Activated CD8-positive, alpha-beta T cell treated with anti-CD3 and anti-CD28 coated beads for 36 hours (primary cell): ENCODE measurements at places on chromosomes 16 and 17. TPM values are rescaled to one million over a fixed set of nuclear protein-coding genes. Genes with fewer than 3 reads are reported as not detected.

GRCh38 chr17:8121681-8122421 lies 2.1 kb downstream of the HES7 start:
- H3K4me3 ChIP-seq, result peak overlapping the region; percentile 97
- peaks cover 33% of the 10 kb centered on the region for H3K27me3 ChIP-seq
- H3K27ac ChIP-seq, result no peak overlapping the region
- DNase-seq, result peak; percentile 79
- H3K4me1 ChIP-seq, result peaks cover 57% of the 10 kb centered on the region

- no peaks in the 10 kb centered on the region for H3K4me1 ChIP-seq
- H3K36me3 ChIP-seq, result peaks cover 2% of the 10 kb centered on the region
- H3K4me3 ChIP-seq, result no peak overlapping the region
- no peaks in the 10 kb centered on the region for H3K27me3 ChIP-seq
- no peak for DNase-seq
These were observed 47.9 kb downstream of the RAB11FIP3 start for GRCh38 chr16:473046-474043.

DNA sequence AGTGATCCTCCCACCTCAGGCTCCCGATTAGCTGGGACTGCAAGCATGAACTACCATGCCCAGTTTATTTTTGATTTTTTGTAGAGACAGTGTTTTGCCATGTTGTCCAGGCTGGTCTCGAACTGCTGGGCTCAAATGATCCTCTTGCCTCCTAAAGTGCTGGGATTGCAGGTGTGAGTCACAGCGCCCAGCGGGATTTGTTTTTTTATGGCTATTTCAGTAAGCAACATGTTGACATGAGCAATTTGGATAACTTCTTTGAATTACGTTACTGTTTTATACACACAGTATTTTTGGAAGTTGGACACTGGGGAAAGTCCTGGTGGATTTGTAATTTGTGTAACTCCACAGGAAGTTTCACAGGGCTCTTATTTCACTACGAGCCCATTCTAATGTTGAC lies 18.5 kb upstream of the RHOT1 start:
- peaks cover 3% of the 10 kb centered on the region for H3K36me3 ChIP-seq
- H3K4me1 ChIP-seq, result peaks cover 7% of the 10 kb centered on the region
- DNase-seq, result no peak
- H3K27ac ChIP-seq, result no peak overlapping the region
- no peaks in the 10 kb centered on the region for H3K27me3 ChIP-seq

GRCh38 chr16:24936151-24936550 lies 79.0 kb downstream of the ARHGAP17 start:
- peaks cover 2% of the 10 kb centered on the region for H3K4me1 ChIP-seq
- H3K4me3 ChIP-seq, result no peak overlapping the region
- DNase-seq, result no peak
- H3K27me3 ChIP-seq, result no peaks in the 10 kb centered on the region

DNA sequence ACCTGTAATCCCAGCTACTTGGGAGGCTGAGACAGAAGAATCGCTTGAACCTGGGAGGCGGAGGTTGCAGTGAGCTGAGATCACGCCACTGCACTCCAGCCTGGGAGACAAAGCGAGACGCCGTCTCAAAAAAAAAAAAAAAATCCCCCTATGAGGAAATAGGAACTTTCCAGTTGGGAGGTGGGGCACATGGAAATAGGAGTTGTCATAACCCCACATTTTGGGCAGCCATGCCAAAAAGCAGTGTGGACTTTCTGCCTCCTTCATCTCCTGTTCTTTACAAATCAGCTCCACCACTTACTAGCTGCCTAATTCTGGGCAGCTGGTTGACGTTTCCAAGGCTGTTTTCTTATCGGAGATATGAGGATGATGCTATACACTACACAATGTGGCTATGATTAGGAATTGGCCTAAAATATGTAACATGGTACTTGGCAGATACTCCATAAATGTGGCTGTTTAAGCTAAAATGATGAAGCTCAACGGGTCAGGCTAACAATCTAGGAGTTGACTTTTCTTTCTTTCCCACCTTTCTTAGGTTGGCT lies 21.5 kb upstream of the CCL5 start:
- H3K4me1 ChIP-seq, result peaks cover 49% of the 10 kb centered on the region
- peaks cover 5% of the 10 kb centered on the region for H3K36me3 ChIP-seq
- H3K4me3 ChIP-seq, result no peak overlapping the region
- no peak for DNase-seq
- H3K27ac ChIP-seq, result peak overlapping the region; percentile 83
- no peaks in the 10 kb centered on the region for H3K27me3 ChIP-seq

Gene NEUROD2
- total RNA-seq, result not detected

Gene ABCC12
- not detected for total RNA-seq

DNA sequence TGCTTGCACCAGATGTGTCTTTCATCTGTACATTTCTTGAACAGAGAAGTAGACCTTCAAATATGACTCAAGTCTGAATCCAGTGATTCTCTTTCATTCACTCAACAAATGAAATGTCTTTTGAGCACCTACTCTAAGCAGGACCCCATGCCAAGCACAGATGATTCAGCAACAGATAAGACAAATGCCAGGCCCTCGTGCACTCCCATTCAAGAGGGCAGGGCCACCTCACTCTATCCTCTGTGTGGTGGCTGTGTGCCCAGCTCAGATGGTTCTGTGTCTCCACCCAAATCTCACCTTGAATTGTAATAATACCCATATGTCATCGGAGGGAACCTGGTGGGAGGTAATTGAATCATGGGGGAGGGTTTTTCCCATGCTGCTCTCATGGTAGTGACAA lies 74.1 kb upstream of the NKD1 start:
- H3K4me1 ChIP-seq, result peaks cover 20% of the 10 kb centered on the region
- no peak overlapping the region for H3K4me3 ChIP-seq
- H3K27me3 ChIP-seq, result peaks cover under 1% of the 10 kb centered on the region
- DNase-seq, result peak; percentile 50
- H3K27ac ChIP-seq, result peak overlapping the region; percentile 19

GRCh38 chr17:80122026-80122575 lies 20.7 kb downstream of the GAA start:
- H3K4me3 ChIP-seq, result no peak overlapping the region
- DNase-seq, result no peak
- peaks cover 4% of the 10 kb centered on the region for H3K27me3 ChIP-seq
- no peaks in the 10 kb centered on the region for H3K4me1 ChIP-seq
- H3K36me3 ChIP-seq, result no peaks in the 10 kb centered on the region
- H3K27ac ChIP-seq, result no peak overlapping the region

Gene NHERF1
- 143 TPM for total RNA-seq

DNA sequence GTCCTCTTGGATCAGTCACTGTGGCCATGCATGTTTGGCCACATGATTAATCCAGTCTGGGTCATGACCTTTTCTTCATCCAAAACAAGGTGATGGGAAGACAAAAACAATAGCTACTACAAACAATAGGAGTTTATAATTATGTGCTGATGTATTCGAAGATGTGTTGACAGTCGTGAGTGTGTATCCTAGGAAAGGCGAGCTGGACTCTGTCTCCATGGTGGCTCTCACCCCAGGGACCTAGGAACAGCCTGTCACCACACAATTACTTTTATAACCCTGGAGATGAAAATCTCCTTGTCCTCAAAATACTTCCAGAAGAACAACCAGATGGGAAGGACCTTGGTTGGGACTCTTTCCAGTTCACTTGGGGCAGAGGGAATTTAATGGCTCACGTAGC lies 9.8 kb upstream of the PLK1 start:
- peaks cover 19% of the 10 kb centered on the region for H3K4me1 ChIP-seq
- no peaks in the 10 kb centered on the region for H3K27me3 ChIP-seq
- no peak overlapping the region for H3K4me3 ChIP-seq
- peaks cover 58% of the 10 kb centered on the region for H3K36me3 ChIP-seq
- no peak for DNase-seq

Gene CCL14
- total RNA-seq, result not detected

GRCh38 chr17:21287703-21288449 lies 3.4 kb downstream of the MAP2K3 start:
- peaks cover 46% of the 10 kb centered on the region for H3K4me1 ChIP-seq
- peaks cover 41% of the 10 kb centered on the region for H3K36me3 ChIP-seq
- H3K4me3 ChIP-seq, result peak overlapping the region; percentile 99
- peak; percentile 99 for DNase-seq
- H3K27me3 ChIP-seq, result no peaks in the 10 kb centered on the region
- H3K27ac ChIP-seq, result peak overlapping the region; percentile 95

Gene RASL10B
- total RNA-seq, result 2.3 TPM

- no peak overlapping the region for H3K4me3 ChIP-seq
- H3K4me1 ChIP-seq, result no peaks in the 10 kb centered on the region
- no peak for DNase-seq
- no peaks in the 10 kb centered on the region for H3K36me3 ChIP-seq
- no peak overlapping the region for H3K27ac ChIP-seq
- H3K27me3 ChIP-seq, result peaks cover 6% of the 10 kb centered on the region
These were observed 32.1 kb downstream of the SPACA3 start for GRCh38 chr17:33023790-33024189.

- no peak overlapping the region for H3K27ac ChIP-seq
- DNase-seq, result no peak
- H3K4me3 ChIP-seq, result no peak overlapping the region
- H3K27me3 ChIP-seq, result no peaks in the 10 kb centered on the region
- no peaks in the 10 kb centered on the region for H3K36me3 ChIP-seq
- no peaks in the 10 kb centered on the region for H3K4me1 ChIP-seq
These were observed 407.5 kb upstream of the HSBP1 start for GRCh38 chr16:83400234-83400633.

Gene DRC3
- 0.25 TPM for total RNA-seq

Gene HSD17B2
- total RNA-seq, result not detected

GRCh38 chr16:78286065-78286464 lies 186.6 kb downstream of the WWOX start:
- peaks cover 2% of the 10 kb centered on the region for H3K36me3 ChIP-seq
- no peaks in the 10 kb centered on the region for H3K4me1 ChIP-seq
- H3K27me3 ChIP-seq, result no peaks in the 10 kb centered on the region
- H3K4me3 ChIP-seq, result no peak overlapping the region

GRCh38 chr16:1277617-1278282 lies 21.9 kb downstream of the TPSD1 start:
- no peak overlapping the region for H3K4me3 ChIP-seq
- H3K4me1 ChIP-seq, result no peaks in the 10 kb centered on the region
- H3K36me3 ChIP-seq, result no peaks in the 10 kb centered on the region
- no peak for DNase-seq
- H3K27ac ChIP-seq, result no peak overlapping the region

DNA sequence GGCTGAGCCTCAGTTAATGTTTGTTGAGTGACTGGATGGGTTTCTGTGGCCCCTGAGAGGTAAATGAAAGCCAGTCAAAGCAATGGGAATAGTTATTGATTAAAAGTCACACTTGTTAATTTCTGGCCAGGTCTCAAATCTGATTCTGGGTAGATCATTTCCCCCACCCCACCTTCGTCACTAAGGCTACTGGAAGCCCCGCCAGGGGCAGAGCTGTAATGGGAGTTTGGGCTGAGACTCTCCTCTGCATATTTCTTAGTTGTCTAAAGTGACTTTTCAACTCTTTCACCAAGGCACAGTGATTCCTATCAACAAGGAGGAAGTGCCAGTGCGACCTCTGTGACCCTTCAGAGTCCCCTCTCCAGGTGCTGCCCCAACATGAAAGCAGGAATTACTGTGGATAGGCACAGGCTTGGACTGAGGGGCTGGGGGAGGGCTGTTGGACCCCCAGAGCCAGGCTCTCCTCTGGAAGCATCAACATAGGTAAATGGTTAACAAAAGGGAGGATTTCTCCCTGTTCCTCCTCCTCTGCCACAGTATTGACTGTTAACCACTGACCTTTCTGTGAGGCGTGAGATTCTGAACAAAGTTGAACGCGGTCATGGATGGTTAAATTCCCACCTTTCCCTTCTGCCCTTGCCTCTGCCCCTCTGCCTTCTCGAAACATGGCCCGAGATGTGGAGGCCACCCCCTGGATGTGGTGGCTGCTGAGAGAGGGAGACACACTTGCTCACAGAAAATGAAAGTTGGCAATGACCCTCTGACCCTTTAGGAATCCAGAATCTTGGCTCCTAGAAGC lies 20.8 kb upstream of the TBX2 start:
- H3K4me3 ChIP-seq, result no peak overlapping the region
- no peaks in the 10 kb centered on the region for H3K4me1 ChIP-seq
- no peaks in the 10 kb centered on the region for H3K36me3 ChIP-seq
- H3K27me3 ChIP-seq, result no peaks in the 10 kb centered on the region
